ENCODE measurements at places on chromosomes 7 and 10.

GRCh38 chr7:107115762-107116540 is 52.9 kb upstream of the HBP1 start:
- no peak for DNase-seq

GRCh38 chr10:133379152-133379800 is at the start of gene PAOX:
PAOX (plus strand) TSS chr10:133379262; CDS start chr10:133379317, 55 bp downstream.
- no peak for DNase-seq

DNA sequence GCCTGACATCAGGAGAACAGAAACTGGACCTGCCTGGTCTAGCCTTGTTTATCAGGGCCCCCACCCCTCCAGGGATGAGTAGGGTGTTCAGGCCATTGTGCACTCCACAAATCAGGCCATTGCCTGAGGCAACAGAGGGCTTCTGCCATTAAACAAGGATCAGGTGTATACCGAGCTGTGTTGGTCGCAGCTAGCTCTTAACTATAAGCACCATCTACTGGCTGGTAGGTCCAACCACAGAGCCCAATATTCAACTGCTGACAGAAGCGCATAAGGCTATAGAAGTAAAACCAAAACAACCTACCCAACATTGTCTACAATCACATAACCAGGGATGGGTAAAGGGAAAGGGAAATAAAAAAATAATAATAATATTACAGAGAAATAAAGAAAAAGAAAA is 451.7 kb upstream of the TEX47 start:
- DNase-seq, result no peak

DNA sequence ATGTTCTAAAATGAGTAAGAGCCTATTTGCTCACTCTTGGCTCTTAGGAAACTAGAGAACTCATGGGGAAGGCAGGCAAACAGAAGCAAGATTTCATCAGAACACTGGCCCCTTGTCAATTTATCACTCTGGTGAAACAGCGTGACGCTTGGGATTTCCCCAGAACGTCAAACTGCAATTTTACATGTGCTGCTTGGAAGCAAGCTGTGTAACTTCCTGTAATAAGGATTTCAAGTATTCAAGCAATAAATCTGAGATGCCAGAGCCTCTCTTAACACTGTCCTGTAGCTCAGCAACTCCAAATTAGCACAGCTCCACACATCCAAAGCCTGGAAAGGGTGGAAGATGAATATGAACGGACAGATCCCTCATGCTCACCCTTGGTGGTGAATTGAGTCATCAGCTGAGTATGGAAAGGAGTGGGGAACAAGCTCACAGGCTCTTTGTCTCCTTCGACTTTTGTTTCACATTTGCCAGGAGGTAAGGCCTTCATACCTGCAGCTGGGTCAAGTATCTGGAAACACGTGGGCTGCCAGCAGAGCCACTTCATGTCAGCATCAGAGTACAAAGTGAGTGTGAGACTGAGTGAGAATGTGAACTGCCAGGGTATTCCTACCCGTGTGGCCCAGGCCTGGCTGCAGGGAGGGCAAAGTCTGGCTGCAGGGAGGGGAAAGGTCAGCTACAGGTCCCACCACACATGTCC is 140.4 kb upstream of the NAMPT start:
- DNase-seq, result no peak

DNA sequence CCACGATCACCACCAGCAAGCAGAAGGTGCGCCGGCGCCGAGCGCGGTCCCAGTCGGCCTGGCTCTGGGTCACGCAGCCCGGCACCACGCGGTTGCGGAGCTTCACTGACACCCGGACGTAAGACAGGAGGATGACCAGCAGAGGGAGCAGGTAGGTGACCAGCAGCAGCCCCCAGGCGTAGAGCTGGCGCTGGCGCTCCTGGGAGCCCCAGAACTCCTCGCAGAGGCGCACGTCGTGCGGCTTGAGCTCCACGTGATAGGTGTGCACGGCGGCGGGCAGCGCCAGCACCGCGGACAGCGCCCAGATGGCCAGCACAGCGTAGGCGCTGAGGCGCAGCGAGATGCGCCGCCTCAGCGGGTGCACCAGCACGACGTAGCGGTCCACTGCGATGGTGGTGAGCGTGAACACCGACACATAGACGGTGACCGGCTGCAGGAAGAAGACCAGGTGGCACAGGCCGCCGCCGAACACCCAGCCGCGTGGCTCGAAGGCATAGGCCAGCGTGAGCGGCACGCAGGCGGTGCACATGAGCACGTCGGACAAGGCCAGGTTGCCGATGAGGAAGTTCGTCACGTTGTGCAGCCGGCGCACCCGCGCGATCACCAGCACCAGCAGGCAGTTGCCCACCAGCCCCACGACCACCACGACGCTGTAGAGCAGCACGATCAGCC is 920 bp downstream of the PRLHR start:
- DNase-seq, result no peak

DNA sequence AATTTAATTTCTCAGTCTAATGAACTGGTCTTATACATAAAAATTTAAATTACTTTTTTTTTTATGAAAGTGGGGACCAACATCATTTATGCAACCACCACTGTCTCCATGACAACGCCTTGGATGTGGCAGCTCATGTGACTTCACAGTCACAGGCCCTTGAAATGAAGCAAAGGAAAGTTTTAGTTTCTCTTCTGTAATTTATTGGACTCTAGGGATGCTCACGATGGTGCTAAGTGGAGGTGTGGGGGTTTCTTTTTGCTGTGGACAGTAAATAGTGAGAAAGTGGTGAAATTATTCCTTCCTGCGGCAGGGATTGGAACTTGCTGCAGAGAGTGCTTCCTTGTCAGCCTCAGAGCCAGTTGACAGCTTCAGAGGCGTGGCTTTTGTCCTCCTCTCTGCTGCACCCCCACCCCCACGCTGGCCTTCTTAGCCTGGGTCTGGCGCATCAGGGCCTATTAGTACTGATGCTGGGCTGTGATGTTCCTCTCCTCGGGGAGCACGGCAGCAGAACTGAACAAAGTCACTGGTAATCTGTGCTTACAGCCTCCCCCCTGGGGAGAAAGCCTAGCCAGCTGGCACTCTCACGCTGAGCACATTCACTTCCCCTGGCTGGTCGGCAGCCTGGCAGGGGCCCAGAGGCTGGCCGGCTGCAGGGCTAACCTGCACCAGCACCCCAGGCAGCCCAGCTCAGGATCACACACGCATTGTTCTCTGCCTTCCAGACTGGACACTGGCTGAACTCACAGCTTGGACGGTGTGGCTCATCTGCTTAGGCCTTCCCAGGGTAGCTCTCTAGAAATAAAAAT is 517.5 kb upstream of the GALNT17 start:
- DNase-seq, result no peak

GRCh38 chr10:93993782-93994437 is at the start of gene PLCE1:
PLCE1 (plus strand) TSS chr10:93993931; CDS start chr10:94031047, 37,116 bp downstream.
- no peak for DNase-seq

Data from central memory CD8-positive, alpha-beta T cell (primary cell).